ENCODE measurements at places on chromosomes 13 and 19.

DNA sequence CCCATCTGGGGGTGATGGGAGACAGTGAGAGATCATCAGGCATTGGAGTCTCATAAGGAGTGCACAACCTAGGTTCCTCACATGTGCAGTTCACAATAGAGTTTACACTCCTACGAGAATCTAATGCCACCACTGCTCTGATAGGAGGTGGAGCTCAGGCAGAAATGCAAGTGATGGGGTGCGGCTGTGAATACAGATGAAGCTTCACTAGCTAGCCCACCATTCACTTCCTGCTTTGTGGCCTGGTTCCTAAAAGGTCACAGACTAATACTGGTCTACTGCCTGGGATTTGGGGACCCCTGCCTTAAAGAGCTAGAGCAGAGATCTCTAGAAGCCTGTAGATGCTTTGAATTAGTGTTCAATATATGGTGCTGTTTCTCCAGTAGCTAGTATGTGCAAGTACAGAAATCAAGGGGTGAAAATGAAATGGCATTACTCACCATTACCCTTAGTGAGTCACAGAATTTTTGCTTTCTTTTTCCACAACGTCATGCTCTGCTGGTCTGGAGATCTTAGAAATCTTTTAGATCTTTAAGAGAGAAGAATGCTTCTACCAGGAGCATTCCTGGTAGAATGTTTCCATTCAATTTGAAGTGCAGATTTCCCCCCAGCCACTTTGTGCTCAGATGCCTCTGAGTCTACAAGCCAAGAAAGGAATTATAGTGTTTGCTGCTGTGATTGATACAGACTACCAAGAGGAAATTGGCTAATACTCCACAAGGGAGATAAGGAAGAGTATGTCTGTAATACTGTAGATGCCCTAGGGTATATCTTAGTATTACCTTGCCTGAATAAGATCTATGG is 2301.2 kb downstream of the PCDH9 start:
- peak; percentile 64 for DNase-seq

GRCh38 chr19:46308510-46308909 is 11.7 kb downstream of the HIF3A start:
- DNase-seq = no peak

- no peak for DNase-seq
These were observed 498.9 kb upstream of the SLITRK5 start for GRCh38 chr13:87172166-87172835.

DNA sequence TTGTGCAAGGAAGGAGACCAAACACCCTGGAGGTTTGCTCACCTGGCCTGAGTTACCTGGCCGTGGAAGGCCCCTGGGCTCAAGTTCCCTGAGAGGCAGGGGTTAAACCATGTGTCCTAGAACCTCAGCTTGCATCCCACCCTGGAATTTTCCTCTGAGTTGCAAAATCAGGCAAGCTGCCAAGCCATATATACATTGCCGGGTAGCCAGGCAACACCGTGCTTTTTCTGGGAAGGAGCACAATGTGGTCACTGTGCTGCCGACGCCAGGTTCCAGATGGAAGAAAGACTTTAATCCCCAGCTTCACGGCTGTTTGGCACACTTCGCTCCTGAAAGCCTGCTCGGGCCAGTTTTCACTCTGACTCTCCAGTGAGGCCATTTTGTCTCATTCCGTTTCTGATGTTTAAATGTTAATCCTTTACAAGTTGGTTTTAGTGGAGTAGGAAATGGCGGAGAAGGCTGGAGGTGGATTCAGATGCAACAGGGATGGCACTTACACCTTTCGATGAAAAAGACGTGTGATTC is 60.1 kb upstream of the PEG3 start:
- no peak for DNase-seq

DNA sequence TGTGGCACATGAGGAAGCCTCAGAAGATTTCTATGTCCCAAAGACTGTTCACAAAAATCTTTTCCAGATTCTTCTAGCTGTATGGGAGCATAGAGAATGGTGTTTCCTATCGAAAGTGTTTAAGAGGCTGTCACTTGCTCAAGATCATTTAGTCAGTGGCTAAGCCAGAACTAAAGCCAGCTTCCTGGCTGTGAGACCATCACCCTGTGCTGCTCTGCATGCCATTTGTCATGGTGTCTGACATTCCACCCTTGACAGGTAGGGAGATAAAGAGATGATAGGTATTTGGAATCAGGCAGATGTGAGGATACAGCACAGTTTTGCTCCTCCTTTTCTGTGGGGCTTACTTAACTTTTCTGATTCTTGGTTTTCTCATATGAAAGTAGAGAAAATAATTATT is 177.3 kb downstream of the DNAJC15 start:
- no peak for DNase-seq

- no peak for DNase-seq
These were observed 10.9 kb downstream of the ZNF653 start for GRCh38 chr19:11494634-11495285.

DNA sequence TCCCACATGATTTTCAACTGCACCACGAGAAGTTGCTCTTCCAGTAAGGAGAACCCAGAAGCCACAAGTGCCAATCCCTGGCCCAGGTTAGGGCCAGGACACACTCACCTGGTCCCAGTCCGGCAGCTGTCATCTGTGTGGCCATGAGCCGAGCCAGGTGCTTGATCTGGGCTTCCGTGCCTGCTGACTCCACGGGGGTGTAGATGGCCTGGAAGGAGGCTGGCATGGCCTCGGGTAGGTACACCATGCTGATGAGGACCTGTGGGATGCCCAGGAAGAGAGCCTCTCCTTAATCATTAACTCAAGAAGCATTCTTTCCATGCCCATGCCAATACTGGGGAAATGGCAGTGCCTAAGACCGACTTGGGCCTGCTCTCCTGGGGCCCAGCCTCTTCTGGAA is 19.9 kb upstream of the RSPH6A start:
- no peak for DNase-seq

DNA sequence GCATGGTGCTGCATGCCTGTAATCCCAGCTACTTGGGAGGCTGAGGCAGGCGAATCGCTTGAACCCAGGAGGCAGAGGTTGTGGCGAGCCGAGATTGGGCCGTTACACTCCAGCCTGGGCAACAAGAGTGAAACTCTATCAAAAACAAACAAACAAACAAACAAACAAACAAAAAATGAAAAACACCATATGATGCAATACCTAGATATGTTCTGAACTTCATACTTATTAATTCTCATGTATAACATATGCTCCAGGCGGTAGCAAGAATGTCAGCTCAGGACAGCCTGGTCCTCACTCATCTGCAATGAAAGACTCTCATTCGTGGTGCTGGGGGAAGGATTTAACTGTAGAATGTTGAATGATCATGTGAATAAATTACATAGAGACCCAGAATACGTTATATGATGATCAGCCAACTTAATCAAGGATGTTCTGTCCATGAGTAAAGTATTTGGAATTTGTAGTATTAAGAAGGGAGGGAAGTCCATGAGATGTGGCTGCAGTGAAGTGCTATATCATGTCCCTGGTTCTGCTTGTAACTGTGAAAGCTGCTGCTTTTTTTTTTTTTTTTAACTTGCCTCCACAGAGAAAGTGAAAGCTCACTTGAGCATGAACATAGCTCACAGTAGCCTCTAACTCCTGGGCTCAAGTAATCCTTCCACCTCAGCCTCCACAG is 206.8 kb downstream of the UQCRFS1 start:
- DNase-seq = no peak
